GF-D8 (cell line): ENCODE measurements at places on chromosomes 7 and 10.

DNA sequence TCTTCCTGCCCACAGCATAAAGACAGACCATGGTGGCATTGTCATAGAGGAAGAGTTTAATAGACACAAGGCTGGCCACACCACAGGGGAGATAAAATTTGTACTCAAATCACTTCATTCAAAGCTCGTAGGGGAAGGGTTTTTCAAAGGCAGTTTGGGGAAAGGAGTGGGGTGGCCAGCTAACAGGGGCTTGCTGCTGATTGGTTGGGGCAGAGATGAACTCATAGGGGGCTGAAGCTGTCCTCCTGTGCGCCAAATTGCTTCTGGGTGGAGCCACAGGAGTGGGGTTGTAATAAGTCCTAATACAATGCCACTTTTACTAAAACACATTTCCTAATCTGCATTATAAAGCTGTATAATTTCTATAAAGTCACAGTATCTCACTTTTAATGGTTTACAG is 22.5 kb downstream of the PDZD8 start:
- DNase-seq = no peak

- no peak for DNase-seq
These were observed 204.4 kb downstream of the DIP2C start for GRCh38 chr10:484925-485661.

DNA sequence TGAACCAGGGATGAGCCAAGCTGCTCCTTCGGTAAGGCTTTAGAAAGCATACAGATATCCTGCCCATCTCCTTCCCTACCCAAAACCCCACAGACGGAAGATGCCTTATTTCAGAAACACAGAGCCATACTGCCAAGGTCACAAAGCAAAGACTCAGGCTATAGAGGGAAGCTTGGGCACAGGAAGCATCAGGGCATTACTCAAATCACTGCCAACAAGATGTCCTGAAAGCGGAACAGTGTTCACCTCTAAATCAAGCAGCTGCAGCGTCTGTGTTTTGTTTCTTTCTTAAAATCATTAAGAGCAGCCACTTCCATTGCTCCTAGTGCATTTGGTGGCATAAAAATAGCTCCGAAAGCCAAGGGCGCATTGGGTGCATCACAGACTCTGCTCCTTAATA is 307.3 kb downstream of the SORCS1 start:
- DNase-seq = no peak

GRCh38 chr7:150855046-150855445 is 2.7 kb downstream of the AOC1 start:
- DNase-seq = no peak

DNA sequence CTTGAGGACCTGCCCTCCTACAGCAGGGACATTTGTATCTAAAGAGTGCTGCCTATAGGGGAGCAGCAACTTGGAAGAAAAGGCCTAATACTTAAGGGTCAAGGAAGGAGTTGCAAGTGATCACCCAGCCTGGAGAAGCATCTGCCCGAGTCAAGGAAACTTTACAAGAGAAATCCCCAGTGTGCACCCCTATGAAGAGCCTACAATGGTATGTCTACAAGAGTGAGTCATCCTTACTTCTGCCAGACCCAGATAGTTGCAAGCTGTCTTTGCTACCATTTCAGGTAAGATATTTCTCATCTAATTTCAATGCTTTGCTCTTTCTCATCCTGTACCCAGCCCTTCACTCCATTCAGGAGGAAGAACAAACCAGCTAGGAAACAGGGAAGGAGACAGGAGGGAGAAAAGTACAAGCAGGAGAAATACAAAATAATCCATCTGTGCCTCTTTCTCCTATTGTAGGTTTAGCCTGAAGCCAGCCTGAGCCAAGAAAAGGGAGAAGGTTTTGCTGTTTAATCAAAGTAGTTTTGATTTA is 34.4 kb upstream of the AGR3 start:
- no peak for DNase-seq

DNA sequence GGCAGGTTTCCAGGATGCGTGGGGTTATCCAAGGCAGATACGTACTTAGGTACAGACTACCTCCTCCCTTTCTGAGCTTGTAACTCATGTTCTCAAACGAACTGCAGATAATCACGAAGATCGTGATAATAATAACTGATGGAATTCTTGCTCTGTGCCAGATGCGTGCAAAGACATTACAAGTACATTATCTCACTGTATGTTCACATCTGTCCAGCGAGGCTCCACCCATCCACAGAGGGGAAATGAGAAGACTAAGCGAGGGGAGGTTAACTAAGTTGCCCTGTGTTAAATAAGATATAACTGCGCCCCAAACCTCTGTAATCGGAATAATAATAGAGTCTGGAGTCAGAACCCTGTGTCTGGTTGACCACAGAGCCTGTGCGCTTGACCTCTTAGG is 1.9 kb downstream of the GALNT17 start:
- no peak for DNase-seq

DNA sequence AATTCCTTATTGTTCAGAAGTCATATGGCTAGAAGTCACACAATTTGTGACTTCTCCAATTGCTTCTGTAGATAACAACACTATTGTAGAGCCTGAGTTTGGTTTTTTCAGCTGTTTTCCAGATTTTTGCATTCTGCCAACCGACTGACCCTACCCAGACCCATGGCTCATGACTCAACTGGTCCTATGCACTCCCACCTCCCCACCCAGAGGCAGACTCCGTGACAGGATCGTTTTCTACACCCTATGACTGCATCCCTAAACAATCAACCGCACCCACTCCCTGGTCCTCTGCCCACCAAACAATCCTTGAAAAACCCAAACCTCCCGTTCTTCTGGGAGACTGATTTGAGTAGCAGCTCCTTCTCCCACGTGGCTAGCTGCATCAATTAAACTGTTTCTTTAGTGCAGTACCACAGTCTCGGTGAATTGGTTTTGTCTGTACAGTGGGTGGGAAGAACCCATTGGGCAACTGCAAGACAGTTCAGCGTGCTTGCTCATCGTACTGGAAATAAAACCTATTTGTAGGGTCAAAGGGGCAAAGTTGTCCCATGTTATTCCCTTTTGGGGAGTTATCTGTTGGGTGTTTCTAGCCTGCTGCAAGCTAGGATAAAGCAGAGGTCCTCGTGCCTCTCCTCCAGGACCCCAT is 150.3 kb upstream of the FAM20C start:
- DNase-seq = no peak

DNA sequence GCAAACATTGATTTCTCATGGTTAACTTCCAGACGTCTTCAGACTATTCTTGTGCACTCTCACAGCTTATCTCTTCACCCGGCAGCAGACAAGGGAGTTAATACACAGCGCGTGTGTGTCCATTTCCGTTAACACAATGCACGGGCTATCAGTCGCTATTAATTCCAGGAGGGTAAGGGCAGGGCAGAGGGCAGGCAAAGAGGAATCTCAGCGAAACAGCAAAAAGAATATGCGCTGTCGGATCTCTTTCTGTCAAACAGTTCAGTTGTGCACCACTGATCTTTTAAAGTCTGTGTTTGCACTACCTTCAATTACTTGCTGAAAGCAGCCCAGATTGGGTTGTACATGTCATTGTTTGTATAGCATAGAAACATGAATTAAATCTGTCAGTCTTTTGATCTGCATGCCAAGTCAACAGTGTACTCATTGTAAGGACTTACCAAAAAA is 41.1 kb upstream of the CABCOCO1 start:
- DNase-seq = no peak

DNA sequence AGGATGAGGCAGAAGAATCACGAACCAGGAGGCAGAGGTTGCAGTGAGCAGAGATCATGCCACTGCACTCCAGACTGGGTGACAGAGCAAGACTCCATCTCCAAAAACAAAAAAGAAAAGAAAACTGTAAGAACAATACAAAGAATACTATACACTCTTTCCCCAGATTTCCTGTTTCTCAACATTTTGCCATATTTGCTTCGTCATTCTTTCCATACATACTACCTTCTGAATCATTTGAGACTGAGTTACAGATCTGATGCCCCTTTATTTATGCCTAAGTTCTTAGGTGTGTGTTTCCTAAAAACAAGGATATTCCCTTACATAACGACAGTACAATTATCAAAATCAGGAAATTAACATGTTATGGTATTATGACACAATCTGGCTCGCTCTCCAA is 168.4 kb upstream of the CELF2 start:
- no peak for DNase-seq

DNA sequence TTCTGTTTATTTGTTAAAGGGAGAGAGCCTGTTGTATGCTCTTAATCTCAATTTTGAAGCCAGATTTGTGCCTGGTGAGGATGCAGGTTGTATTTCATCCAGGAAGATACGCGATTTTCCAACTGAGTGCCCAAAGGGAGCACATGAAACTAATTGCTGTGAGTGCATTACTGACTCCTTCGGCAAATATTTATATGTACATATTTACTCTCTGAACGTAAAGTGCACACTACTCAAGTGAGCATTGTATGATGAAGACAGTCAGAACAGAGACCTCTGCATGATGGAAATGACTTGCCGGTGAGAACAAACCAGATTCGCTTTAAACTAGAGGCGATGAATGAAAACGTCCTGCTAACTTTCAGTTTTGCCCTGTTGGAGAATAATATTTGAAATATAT is 130.1 kb downstream of the MALRD1 start:
- no peak for DNase-seq

GRCh38 chr10:725786-726185 is 36.3 kb upstream of the DIP2C start:
- no peak for DNase-seq
